ENCODE measurements at places on chromosomes 12 and 14. TPM values are rescaled to one million over a fixed set of nuclear protein-coding genes. Genes with fewer than 3 reads are reported as not detected.

DNA sequence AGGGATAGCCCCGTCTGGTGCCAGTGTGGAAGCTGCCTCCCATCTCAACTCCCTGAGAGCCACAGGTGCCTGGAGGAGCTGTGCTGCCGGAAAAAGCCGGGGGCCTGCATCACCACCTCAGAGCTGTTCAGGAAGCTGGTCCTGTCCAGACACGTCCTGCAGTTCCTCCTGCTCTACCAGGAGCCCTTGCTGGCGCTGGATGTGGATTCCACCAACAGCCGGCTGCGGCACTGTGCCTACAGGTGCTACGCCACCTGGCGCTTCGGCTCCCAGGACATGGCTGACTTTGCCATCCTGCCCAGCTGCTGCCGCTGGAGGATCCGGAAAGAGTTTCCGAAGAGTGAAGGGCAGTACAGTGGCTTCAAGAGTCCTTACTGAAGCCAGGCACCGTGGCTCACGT lies 25.5 kb upstream of the P2RX4 start:
- no peak for DNase-seq

- no peak for DNase-seq
Observed at GRCh38 chr12:47184813-47185212, 105.1 kb upstream of the AMIGO2 start.

GRCh38 chr12:13252616-13253015 lies 56.1 kb downstream of the EMP1 start:
- DNase-seq: no peak

- DNase-seq: no peak
Observed at GRCh38 chr12:84825149-84825548, 87.5 kb downstream of the SLC6A15 start.

DNA sequence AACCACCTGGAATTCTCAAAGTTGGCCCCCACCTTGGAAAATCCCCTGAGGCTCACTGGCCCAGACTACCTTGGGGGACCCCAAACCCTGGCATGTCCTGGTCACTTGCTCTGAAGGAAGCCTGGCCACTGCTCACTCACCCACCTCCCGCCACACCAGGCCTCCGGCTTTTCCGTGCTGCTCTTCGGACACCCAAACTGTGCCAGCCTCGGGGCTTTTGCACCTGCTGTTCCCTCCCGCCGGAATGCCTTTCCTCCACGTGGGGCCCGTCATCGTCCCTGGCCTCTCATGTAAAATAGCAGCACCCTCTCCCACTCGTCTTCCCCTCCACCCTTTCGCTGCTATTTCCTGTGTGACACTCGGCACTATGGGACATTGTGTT lies 87.2 kb upstream of the NCOR2 start:
- no peak for DNase-seq

GRCh38 chr14:51058382-51058781 lies 36.5 kb downstream of the TRIM9 start:
- DNase-seq: no peak

- DNase-seq: no peak
Observed at GRCh38 chr12:56542164-56542563, 20.5 kb downstream of the RBMS2 start.

- no peak for DNase-seq
Observed at GRCh38 chr12:56928262-56928661, 5.9 kb downstream of the SDR9C7 start.

- DNase-seq: peak; percentile 59
Observed at GRCh38 chr12:132218915-132219314, 74.7 kb downstream of the NOC4L start.

DNA sequence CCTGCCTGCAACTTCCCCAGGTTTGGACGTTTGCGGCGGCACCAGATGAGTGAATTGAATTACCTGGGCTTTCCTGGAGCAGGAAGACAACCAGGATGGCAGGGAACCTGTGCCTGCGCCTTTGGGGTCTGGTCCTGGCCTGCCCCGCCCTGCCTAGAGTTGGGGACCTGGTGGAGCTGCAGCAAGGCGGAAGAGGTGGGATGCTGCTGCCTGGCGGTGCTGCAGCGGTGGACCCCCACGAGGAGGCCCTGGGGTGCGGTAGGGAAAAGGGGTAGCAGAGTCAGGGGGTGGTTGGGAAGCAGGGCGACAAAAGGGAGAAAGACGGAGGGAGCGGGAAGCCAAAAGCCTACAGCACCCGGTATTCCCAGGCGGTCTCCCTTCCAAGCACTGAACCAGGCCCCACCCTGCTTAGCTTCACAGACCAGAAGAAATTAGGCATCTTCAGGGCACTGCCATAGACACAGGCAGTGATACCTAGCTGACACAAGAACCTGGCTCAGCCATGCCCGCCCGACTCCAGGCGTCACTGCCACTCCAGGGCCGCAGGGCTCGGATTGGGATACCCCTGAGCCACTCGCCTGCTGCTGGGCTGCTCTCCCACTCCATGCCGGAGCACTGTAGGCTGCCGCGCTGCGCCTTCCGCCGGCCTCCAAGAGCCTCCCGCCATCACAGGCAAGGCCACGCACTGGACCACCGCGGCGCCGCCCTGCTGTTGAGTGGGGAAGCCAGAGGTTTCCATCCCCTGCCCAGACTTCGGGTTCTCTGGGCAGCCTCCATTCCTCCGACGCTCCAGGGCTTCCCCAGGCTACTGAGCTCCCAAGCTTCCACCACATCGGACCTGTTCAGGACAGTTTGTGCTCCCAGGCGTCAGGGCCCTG lies 155.2 kb upstream of the ALG10B start:
- DNase-seq: no peak

DNA sequence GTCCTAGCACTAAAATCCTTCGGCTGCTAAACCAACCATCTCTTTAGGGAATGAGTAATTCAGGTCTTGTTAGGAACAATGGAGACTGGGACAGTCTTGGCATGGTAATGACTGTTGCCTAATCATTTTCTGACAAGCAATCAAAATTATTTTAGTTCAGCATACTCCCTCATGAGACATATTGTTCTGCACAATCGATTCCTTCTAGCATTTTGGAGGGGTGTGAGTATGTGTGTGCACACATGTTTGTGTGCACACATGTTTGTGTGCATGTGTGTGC lies 2.1 kb upstream of the KRT1 start:
- no peak for DNase-seq

GRCh38 chr14:45686771-45687170 lies 433.8 kb upstream of the MIS18BP1 start:
- DNase-seq: no peak

GRCh38 chr12:77107121-77107520 lies 41.8 kb upstream of the E2F7 start:
- no peak for DNase-seq

DNA sequence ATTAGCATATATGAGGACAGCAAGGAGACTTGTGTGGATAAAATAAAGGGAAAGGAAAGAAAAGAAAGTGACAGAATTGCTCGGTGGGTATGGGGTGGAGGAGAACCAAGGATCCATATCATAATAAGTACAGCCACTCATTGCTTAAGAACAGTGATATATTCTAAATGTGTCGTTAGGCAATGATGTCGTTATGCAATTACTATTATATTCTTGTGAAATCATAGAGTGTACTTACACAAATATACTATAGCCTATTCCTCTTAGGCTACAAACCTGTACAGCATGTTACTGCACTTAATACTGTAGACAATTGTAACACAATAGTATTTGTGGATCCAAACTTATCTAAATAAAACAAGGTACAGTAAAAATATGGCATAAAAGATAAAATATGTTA lies 271.1 kb downstream of the CCER1 start:
- no peak for DNase-seq

GRCh38 chr14:20751963-20752562 lies 6.4 kb downstream of the EDDM3A start:
- DNase-seq: no peak

DNA sequence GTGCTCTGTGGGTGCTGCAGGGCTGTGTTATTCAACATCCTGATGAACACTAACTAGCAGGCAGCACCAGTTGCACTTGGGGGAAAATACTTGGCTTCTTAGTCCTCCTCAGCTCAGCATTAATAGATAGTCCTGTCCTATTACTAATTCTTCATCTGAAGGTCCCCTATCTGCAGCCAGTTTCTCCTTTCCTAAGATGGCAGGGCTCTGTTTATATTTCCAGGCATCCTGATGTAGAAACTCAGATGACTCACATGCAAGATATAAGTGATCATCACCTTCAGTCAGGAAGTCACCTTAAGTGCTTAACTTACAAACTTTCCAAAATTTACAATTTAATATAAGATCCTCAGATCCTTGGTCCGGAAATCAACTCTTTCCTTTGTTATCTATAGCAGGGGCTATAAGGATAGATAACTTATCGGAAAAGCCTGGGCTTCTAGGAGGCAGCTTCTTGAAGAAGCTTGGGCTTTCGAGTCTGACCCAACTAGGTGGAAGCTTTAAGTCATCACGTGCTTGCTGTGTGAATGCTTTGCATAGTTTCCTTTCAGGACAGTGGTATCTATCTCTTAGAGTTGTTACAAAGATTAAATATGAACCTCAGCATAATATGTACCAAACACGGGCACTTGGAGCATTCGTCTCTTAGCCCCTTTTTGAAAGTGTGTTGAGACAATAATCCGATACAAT lies 181.0 kb upstream of the GRIP1 start:
- no peak for DNase-seq

GRCh38 chr14:89503431-89503996 lies 86.5 kb upstream of the FOXN3 start:
- DNase-seq: no peak

- no peak for DNase-seq
Observed at GRCh38 chr14:92711976-92712653, 36.3 kb downstream of the LGMN start.

GRCh38 chr14:44846232-44846824 lies 115.4 kb downstream of the KLHL28 start:
- peak; percentile 40 for DNase-seq

DNA sequence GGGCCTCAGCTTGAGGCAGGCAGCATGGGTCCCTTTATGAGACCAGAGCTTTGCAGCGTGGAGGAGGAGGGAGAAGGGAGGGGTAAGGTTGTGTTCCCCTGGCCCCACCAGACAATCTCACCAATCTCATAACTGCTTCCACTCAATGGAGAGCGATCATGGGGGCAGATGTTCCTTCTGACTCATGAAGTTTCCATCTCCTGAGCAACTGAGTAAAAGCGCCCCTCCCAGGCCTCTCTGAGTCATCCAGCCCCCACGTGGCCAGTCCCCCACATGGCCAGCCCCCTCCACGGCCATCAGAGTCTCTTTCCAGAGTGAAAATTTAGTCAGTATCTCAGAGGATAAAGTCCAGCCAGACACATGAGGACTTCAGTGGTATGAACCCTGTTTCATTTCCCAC lies 39.2 kb upstream of the PLXNC1 start:
- no peak for DNase-seq

GRCh38 chr14:34692348-34692747 lies 22.0 kb downstream of the CFL2 start:
- no peak for DNase-seq

DNA sequence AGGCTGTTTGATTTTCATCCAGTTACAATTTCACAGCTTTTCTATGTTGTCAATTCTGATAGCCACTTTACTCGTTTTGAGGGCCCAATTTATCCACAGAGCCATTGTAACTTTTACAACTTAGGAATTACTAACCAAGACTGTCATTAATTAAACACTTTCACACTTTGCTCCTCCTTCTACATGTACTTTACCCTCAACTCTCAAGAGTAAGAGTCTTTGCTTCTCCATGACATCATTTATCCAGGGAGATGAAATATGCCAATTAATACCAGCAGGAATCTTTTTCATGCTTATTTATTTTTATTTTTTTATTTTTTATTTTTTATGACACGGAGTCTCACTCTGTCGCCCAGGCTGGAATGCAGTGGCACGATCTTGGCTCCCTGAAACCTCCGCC lies 13.5 kb downstream of the SLIRP start:
- no peak for DNase-seq

- DNase-seq: no peak
Observed at GRCh38 chr12:108807996-108808769, 49.2 kb downstream of the SSH1 start.

DNA sequence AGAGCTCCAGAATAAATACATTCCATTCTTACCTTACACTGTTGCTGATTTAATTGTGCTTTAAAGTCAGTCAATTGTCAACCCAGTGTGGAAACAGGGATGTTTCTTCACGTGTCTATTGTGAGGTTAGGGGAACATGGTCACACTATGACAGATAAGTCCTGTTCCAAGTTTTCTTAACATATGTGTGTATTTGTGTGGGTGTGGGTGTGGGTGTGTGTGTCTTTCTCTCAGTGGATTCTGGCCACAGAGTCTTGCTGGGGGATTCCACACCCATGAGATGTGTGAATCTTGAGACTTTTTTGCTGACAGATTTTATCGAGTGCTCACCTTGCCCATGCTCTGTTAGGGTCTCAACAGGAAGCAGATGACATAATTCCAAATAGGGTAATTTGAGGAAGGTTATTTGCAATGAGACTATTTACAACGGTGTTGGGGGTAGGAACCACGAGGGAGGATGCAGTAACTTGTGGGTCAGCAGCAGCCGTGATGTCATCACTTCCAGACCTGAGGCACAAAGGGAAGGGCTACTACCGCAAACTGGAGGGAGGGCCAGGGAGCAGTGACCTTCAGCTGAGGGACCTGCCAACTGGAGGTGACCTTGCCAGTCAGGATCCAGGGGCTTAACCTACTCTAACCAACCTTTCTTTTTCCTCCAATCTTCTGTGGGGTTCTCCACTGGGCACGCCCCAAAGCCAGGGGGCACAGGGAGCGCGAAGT lies 1.9 kb upstream of the VRK1 start:
- no peak for DNase-seq

Gene TCTN2
- total RNA-seq: 5.9 TPM

Gene NPFF
- not detected for total RNA-seq

Gene FOXA1
- not detected for total RNA-seq

Gene PTPRO
- total RNA-seq: under 0.01 TPM

Gene NPAS3
- total RNA-seq: 0.13 TPM

Gene RAB15
- total RNA-seq: 6.2 TPM

Gene CMTM5
- total RNA-seq: not detected

Data from dermis microvascular lymphatic vessel endothelial cell (primary cell).